NCI-H774 (cell line): ENCODE measurements at places on chromosomes 1 and 21.
A peak's percentile ranks its signal among the peaks of the same experiment; 100 is the strongest.

DNA sequence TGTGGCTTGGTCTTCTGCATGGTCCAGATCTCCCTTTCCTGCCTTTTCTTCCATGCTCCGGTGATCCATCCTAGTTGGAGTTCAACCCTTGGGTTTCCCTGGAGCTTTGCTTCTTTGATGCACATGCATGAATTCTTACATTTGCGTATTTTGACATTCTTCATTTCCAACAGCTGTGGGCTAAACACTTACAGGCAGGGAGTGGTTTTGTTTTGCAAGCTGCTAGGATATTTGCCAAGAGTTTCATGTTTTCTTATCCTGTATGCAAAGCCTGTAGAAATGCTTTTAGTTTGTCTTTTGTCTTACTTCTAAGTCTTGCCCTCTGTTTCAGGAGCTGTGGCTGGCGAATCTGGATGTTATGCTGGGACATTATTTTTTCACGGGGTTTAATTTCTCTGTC, 90.3 kb upstream of the PAXBP1 start:
- DNase-seq, result no peak

- no peak for DNase-seq
Observed at GRCh38 chr1:17646444-17647280, 107.2 kb downstream of the ARHGEF10L start.

- no peak for DNase-seq
Observed at GRCh38 chr1:114157275-114157660, 3.6 kb upstream of the SYT6 start.

DNA sequence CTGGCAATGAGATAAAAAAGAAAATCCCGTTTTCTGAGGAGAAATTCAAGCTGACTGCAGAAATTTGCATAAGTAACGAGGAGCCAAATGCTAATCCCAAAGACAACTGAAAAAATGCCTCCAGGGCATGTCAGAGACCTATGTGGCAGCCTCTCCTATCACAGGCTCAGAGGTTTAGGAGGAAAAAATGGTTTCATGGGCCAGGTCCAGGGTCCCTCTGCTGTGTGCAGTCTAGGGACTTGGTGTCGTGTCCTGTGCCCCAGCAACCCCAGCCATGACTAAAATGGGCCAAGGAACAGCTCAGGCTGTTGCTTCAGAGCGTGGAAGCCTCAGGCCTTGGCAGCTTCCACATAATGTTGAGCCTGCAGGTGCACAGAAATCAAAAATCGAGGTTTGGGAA, 456.5 kb downstream of the DPYD start:
- no peak for DNase-seq

GRCh38 chr1:97806996-97807520, 113.8 kb downstream of the DPYD start:
- no peak for DNase-seq

DNA sequence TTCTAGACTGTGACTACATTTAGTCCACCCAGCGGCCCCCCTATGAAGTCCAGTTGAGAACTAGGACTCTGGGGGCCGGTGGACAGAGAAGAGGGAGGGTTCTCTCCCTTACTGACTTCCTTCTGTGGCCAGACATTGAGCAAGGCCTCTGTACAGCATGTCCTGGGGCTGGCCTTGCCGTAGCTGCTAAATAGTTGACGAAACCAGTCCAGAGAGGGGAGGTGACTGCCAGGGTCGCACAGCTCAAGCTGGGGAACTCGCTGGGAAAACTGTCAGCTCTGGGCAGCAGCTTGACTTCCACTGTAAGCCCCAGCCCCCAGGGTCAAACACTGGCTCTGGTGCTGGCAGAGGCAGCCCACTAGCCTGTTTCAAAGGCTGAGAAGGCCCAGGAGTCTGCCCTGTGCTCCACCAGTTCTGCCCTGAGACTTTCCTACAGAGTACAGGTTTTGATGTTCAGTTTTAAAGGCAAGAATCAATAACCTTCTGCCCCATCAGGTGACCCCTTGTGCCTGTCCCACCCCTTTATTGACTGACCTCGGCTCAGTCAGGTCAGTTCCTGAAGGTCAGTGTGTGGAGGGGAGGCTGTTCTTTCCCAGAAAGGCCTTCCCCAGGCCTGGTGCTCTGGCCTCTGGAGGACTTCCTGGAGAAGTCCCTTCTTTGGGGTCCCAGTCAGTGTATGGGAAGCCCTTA, 14.1 kb downstream of the PCSK9 start:
- DNase-seq, result no peak

- no peak for DNase-seq
Observed at GRCh38 chr1:15543589-15544568, 17.2 kb downstream of the DNAJC16 start.

- DNase-seq, result no peak
Observed at GRCh38 chr1:33043267-33044092, 6.8 kb upstream of the AK2 start.

GRCh38 chr1:184953600-184954219, 20.6 kb downstream of the NIBAN1 start:
- DNase-seq, result no peak

- no peak for DNase-seq
Observed at GRCh38 chr1:200231787-200232231, 178.0 kb downstream of the ZNF281 start.

- DNase-seq, result no peak
Observed at GRCh38 chr1:27077968-27078367, 65.3 kb upstream of the TENT5B start.

GRCh38 chr1:154627257-154628120, 19.5 kb upstream of the ADAR start:
- DNase-seq, result peak; percentile 87

- no peak for DNase-seq
Observed at GRCh38 chr1:65896721-65897120, 104.0 kb downstream of the PDE4B start.

GRCh38 chr1:229913489-229913888, 153.5 kb upstream of the GALNT2 start:
- no peak for DNase-seq

- DNase-seq, result no peak
Observed at GRCh38 chr1:81259625-81260411, 540.9 kb upstream of the ADGRL2 start.

- DNase-seq, result no peak
Observed at GRCh38 chr1:203048555-203049051, 22.3 kb downstream of the PPFIA4 start.

- no peak for DNase-seq
Observed at GRCh38 chr1:244865028-244865371, 657 bp upstream of the HNRNPU start.

- DNase-seq, result no peak
Observed at GRCh38 chr1:156076609-156077429, 5.4 kb downstream of the MEX3A start.

- no peak for DNase-seq
Observed at GRCh38 chr21:39385299-39386145, 36.6 kb upstream of the HMGN1 start.

DNA sequence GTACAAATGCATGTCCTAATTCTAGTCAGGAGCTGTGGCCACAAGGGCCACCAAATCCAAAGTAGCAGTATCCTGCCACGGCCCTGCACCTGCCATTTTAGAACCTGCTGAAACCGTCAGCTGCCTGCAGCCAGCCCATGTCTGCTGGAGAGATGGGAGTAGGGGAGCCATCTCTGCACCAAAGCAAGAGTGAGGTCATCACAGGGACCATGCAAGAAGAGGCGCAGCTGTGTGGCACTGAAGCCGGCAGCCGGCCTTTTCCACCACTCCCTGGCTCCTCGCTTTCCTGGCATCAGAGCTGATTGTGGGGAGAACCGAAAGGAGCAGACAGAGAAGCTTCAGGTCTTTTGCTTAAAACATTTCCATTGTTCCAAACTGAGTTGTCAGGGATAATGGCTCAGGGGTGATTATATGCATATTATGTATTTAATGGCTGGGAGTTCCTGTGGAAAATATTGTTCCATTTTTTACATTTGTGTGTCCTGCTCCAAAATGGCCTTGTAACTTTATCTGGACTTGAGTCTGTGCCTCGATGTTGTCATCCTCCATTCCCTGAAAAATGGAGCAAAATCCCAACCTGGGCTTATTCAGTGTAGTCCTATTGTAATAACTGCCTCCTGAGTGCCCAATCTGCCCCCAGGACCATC, 18.7 kb upstream of the NBL1 start:
- no peak for DNase-seq
